ENCODE measurements at places on chromosomes 1 and 21.

GRCh38 chr1:69976896-69977295, 228.5 kb downstream of the LRRC40 start:
- no peak for DNase-seq

GRCh38 chr1:206002160-206002559, 1.0 kb downstream of the RAB7B start:
- DNase-seq = peak; percentile 51

DNA sequence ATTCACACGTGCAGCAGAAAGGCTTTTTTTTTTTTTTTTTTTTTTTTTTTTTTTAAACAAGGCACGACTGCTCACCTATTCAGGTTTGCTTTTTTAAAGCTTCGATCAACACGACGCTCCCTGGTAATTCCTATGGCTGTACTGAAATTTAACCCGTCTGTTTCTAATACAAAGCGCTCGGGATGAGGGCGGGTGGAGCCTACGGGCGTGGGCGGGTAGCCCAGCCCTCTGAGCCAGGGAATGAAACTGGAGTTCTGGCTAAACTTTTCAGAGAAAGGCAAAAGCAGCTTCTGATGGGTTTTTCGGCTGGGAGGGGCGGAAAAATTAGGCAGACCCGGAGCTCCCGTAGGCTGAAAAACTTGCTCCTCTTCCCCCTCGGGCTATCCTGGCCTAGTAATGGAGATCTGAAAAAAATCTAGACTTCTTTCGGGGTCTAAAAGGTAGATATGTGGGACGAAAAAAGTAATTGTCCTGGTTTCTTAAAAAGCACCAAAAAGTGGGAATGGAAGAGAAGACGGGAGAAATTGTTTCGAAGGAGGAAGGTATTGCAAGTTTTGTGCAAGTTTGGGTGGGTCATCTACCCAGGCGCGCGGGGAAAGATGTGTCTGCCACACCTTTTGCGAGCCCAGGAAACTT, 7.4 kb downstream of the NR5A2 start:
- DNase-seq = no peak

DNA sequence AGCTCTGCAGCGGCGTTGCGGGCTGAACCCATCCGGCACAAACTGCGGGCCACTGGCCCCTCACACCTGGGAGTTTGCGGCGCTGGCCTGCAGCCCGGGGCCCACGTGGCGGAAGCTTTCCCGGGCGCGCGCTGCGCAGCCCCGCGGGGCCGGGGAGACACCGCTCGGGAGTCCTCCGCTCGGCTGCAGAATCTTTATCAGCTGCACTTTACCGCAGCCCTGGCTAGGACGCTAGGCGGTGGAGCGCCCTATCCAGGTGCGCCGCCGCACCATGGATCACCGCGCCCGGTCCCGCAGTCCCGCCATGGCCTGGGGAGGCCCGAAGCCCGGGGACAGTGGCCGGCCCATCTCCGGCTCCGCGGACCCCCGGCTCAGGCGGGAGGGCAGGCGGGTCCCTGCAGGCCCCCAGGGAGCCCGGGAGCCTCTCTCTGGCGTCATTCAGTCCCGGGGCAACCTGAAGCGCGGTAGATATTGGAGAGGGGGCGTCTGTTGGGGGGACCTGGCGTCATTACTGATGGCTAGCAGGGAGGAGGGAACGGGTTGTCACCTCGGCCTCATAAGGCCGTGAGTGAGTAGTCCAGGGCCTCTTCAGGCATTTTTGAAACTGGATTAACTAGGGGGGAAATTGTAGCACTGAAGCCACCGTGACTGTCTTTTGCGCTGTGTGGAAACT, 5.7 kb upstream of the OLIG2 start:
- no peak for DNase-seq

DNA sequence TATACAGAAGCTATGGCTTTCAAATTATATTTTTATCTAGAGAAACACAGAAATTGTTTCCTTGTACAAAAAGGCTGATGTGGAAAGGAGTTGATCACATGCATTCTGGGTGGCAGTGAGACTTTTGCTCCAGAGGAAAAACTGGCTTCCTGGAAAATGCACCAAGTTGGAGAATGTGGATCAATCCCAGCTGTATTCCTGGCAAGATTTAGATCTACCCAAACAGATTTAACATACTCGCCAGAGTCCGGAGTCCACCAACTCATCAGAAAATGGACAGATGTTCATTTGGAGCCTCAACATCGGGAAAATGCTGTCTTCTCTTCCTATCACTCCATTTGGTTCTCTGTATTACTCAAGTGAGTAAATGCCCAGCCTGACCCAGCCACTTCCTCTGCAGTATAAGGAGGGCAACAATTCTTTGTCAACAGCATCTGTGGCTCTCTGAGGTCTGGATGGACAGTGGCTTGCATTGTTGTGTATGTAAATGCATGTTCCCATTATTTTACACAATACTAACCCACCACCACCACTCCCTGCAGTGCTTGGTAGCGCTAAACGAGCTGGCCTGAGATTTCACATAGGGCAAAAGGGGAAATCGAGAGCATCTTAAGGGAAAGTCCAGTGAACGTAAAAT, 226.2 kb upstream of the IRF2BP2 start:
- no peak for DNase-seq

- DNase-seq = no peak
Observed at GRCh38 chr21:36461918-36462486, 17.9 kb downstream of the CLDN14 start.

DNA sequence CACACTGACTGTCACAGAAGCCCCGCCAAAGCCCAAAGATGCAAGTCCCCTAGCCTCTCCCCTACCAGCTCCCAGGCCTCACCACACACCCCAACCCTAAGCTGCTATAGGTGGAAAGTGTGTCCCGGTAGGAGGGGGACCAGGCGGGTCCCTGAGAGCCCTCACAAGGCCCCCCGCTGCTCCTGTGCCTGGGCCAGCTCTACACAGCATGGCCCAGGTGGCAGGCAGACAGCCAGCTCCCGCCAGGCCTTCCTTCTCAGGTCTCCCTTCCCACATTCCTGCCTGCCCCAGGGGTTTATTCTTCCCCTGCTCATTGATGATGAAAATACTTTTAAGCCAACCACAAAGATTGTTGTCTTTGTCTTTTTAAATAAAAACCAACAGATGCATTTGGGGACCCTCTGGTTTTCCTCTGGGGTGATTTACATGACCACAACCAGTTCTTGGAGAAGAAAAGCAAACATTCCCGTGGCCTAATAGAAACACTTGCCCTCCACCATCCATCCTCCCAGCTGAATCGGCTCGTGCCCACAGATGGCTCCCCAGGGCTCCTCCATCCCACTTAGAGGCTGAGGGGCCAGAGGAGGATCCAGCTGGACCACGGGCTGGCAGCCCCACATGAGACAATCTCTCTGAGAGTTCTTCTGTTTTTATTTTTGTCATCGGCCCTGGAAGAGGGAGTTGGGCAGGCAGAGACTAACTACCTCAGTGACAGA, 93.1 kb downstream of the DMRTB1 start:
- DNase-seq = no peak

GRCh38 chr1:245590726-245591125, 435.9 kb downstream of the KIF26B start:
- DNase-seq = no peak

DNA sequence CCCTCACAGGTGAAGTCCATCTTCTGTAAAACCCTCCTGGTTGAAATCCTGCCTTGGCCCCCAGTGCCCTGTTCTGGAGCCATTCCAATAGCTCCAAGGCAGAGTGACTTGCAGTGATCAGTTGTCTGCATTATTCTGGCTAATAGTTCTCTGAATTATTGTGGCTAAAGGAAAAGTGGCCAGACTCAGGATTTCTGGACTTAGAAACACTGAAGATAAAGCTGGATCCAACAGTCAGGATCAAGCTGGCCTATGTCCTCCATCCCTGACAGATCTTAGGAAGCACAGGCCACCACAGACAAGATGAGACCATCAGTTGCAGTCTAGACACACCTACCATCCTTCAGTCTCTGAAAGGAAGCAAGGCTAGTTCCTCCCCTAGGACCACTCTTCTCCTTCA, 801 bp upstream of the C2CD4D start:
- DNase-seq = no peak

DNA sequence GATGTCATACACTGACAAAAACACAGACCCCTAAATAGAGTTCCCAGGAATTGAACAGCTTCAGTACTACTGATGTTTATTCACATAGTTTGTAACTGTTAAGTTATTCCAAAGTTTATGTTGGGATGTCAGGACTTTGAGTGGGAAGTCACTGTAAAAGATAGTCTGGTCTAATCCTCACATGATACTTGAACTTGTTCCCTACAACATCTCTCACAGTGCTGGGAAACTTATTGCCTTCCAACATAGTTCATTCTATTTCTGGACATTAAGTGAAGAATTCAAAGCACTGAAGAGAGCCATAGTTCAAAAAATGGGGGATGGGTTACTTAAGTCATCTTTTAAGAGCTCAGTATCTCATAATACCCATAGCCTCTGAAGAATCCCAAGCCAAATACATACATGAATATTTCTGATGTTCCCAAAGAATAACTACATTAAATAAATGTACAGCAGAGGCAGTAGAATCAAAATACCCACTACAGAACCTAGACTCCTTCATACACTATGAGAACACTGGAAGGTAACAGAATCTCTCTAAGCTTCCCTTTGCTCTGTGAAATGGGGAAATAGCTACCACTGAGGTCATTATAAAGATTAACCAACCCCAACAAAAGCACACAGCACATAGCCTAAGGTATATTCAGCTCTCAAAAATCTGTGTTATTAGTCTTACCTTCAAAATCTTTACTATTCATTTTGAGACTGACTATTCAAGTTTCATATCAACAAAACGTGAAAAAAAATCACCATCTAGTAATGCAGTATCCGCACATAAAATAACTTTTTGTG, 81.4 kb downstream of the ESRRG start:
- no peak for DNase-seq

Measured in activated CD8-positive, alpha-beta memory T cell treated with anti-CD3 and anti-CD28 coated beads for 24 hours (primary cell).